Glomerular endothelial cell (primary cell): ENCODE measurements at places on chromosomes 11 and 22. TPM values are rescaled to one million over a fixed set of nuclear protein-coding genes. Genes with fewer than 3 reads are reported as not detected.

DNA sequence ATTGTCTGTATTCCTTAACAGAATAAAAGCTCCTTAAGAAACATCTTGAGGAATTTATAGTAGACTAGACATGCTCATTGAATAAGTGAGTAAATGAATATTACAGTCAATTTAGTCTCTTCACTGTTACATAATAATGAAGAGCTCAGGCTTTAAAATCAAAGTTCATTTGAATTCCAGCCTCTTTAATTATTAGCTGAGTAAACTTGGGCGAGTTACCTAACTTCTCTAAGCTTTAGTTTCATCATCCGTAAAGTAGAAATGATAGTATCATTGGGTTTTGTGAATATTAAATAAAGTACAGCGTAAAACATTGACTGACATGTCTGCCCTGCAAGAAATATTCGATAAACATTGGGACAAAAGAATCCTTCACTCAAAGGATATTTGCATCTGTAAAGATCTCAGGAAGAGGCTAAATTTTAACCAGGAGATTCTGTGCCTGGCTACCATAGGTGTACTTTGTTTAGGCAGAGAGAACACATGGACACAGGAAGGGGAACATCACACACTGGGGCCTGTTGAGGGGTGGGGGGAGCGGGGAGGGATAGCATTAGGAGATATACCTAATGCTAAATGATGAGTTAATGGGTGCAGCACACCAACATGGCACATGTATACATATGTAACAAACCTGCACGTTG is 15.2 kb upstream of the BBOX1 start:
- DNase-seq, result no peak

Gene LMNTD2
- 1.3 and 3.3 TPM in 2 replicates for total RNA-seq

GRCh38 chr11:124875401-124875800 is 10.2 kb downstream of the ROBO3 start:
- no peak for DNase-seq

DNA sequence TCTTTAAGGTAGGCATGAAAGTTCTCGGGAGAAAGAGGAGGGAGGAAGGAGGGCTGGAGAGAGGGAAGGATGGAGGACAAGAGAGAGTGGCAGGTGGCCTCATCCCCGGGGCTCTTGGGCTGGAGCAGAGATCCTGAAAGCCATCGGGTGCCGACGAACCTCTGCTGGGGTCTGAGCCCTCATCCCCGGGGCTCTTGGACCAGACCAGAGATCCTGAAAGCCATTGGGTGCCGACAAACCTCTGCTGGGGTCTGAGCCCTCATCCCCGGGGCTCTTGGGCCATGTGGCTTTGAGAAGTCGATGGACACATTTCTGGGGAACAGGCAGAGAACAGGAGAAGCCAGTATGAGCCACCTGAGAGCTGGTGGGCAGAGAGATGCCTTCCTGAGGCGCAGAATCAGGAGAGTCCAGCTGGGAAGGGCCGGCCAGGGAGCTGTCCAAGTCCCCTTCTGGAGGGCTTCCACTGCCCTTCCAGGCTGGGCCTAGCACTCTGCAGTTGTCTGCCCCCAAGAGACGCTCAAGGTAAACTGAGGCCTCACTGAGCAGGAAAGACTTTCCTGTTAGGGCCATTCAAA is 1398.1 kb downstream of the BRD1 start:
- DNase-seq, result no peak

DNA sequence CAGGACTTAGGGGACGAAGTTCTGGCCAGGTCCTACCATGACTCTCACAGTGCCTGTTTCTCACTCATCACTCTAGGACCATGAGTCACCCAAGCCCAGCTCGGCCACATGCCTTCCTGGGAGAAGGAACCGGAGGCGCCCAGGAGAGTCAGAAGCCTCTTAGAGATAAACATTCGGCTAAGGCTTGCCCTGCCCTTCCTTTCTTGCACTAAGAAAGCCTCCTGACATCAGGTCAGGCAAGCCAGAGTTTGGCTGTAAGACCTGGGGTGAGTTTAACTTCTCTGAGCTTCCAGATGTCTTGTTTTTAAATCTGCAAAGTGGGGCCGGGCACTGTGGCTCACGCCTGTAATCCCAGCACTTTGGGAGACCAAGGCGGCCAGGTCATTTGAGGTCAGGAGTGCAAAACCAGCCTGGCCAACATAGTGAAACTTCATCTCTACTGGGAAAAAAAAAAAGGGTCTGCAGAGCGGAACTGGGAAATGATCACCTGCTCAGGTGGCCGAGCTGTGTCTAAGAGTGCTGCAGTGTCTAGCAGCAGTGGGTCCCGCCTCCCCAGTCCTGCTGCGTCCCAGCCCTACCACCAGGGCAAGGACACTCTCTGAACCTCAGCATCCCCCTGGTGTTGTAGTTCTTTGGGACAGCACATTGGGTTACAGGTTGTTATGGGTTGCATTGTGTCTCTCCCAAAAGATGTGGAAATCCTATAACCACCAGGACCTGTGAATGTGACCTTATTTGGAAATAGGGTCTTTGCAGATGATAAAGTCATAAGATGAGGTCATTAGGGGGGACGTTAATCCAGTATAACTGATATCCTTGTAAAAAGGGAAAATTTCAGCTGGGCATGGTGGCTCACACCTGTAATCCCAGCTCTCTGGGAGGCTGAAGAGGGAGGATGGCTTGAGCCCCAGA is 1.8 kb upstream of the CARS1 start:
- no peak for DNase-seq

DNA sequence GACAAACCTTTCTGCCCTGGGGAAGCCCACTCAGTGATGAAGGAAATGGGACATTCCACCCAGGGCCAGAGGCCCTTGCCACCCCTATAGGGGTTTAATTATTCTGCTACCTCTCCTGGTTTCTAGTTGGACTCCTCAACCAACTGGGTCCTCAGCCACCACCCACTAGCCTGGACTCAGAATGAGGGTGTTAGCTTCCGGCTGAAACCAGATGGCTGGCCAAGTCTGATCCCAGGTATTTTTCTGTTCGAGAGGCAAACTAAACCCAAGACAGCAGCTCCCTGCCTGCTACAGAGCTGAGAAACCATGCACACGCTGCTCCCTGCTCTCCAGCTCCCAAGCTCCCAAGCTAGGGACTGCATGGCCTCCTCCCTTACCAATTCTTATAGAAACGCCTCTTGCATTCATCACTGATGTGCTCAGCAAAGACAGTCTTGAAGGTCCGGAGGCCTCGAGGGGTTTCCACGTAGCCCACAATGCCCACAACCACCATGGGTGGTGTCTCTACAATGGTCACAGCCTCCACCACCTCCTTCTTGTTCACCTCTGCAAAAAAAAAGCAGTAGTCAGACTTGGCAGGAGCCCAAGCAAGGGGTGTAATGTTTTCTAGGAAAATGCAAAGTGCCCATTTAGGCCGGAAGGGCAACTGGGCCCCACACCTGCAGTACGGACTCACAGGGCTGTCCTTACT is 2.2 kb downstream of the RPL3 start:
- no peak for DNase-seq
